ENCODE measurements at places on chromosomes 12 and 14.
A peak's percentile ranks its signal among the peaks of the same experiment; 100 is the strongest.

GRCh38 chr14:55271572-55272298, 514 bp downstream of the FBXO34 start:
- DNase-seq: peak; percentile 26

DNA sequence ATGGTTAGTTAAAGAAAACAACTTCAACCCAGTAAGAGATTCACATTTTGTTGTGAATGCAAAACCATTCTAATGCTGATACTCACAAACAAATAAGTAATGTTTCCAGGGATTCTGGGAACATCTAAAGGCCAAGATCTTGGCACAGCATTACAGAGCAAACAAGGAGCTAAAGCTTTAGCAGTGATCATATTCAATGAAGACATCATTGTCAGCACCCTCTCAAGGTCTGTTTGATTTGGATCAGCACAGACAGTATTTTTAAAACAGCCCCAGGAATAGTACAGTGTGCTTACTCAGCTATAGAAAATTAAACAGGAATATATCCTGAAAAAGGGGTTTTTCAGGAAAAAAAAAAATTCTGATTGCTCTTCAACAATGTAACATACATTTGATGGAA, 71.4 kb downstream of the TMEM260 start:
- no peak for DNase-seq

- DNase-seq: no peak
These were observed 405.7 kb downstream of the TRHDE start for GRCh38 chr12:72677846-72678245.

DNA sequence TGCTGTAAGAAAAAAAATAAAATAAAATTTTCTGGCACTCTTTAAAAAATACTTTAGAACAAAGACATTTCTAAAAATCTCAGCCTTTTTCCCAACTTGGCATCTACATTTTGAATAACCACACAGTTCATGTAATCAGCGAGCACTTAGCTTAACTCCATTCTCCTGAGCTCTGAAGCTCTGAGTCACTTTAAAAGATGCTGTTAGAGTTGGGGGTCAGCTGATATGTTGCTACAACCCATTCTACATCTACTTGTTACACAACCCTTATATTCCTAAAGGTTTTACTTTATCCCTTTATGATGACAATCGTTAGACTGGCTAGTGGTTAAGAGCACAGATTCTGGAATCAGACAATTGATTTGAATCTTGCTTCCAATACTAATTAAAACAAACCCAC, 48.3 kb downstream of the SLC41A2 start:
- no peak for DNase-seq

DNA sequence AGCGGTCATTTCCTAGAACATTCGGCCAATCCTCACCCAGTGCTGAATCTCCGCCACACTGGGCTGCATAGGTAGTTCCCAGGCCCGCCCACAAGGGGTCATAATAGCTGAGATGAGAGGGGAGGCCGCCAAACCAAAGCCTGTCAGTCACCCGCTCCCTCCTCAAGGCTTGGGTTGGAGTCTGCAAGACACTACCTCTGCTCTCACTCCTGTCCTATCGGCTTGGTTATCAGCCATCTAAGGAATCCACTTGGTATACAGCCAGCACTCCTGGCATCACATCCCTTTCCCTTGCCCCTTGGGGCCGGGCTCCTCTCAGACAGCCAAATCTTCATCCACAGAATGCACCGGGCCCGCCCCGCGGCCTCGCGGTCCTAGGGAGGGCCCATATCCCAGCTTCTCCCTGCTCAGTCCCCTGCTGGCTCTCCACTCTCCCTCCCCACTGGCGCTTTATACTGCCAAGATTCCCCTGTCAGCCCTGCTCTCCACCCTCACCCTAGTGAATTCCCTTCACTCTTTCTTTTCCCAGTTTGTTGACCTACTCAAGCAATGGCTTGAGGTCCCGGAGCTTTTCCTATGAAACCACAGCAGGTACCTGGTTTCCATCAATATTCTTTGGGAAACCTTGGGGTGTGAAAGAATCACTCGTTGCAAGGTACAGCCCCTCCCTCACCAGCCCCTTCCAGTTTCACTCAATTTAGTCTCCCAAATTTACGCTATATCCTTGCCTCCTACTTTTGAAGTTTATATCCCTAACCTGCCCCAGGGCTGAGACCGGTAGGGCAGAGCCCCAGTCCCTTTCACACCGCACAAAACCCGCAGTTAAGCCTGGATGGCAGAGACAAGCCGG, 1.4 kb downstream of the IFFO1 start:
- DNase-seq: peak; percentile 67

DNA sequence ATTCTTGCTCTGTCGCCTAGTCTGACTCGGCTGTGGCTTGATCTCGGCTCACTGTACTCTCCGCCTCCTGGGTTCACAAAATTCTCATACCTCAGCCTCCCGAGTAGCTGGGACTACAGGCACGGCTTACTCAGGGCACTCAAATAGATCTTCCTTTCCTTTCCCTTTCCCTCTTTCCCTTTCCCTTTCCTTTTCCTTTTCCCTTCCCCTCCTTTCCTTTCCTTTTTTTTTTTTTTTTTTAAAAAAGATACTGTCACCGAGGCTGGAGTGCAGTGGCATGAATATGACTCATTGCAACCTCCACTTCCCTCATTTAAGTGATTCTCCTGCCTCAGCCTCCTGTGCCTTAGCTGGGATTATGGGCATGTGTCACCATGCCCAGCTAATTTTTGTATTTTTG, 86.0 kb downstream of the AEBP2 start:
- no peak for DNase-seq

DNA sequence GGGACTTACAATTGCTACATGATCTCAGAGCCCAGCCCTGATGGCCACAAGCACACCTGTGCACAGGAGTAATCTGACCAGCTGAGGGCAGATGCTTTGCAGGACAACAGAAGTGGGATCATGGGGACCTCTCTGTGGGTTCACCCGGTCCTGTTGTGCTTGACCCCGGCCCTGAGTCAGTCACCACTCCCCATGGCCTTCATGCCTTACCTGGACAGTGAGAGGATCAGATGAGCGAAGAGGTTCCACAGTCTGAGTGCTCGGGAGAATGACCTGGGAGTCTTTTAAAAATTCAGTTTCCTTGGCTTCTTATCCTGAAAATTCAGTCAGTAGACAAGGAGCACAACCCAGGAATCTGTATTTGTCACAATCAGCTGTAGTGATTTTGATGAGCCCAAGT, 88.1 kb downstream of the NTF3 start:
- no peak for DNase-seq

DNA sequence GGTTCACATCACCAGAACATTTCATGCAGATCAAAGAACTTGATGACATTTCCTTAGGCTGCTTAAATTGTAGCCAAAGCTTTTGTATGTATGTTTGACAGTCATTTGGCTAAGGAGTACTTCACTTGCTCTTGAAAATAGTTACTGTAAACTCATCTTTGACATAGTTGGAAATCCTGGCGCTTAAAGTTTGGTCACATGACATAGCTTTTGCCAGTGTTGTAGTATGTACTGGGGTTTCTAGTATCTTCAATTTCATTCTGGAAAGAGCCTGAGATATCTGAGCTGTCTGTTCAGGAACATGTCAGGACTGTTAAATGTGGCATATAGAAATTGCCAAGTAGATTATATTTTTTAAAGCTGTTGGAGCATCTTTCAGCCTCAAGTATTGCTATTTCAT, 55.7 kb downstream of the WDR20 start:
- DNase-seq: no peak

DNA sequence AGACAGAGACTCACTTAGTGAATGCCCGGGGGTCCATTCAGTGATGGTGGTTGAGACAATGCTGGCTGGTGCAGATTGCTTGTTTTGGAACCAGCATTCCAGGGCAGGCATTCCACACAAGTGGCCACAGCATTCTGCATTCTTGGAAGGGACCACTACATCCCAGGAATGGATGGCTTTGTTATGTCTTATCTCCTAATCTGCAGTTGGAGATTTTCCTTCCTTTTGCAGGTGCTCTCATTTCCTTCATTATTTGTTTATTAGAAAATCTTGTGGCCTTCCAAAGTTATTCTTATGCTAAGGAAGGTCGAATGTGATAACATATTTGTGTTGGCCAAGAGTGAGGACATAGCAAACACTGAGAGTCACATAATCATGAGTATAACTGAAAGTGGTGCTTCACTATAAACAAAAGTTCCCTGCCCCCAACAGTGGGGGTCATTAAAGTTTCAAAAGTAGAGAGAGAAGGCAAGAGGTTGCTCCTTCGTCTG, 66.0 kb downstream of the BMP4 start:
- DNase-seq: no peak

- no peak for DNase-seq
These were observed 14.8 kb downstream of the PYGL start for GRCh38 chr14:50929506-50929905.

GRCh38 chr12:64792128-64792527, 32.3 kb upstream of the TBC1D30 start:
- DNase-seq: no peak

DNA sequence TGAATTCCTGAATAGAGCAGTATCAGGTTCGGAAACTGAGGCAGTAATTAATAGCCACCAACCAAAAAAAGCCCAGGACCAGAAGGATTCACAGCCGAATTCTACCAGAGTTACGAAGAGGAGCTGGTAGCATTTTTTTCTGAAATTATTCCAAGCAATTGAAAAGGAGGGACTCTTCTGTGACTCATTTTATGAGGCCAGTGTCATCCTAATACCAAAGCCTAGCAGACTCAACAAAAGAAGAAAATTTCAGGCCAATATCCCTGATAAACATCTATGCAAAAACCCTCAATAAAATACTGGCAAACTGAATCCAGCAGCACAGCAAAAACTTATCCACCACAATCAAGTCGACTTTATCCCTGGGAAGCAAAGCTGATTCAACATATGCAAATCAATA, 202.3 kb upstream of the SLC16A7 start:
- no peak for DNase-seq

- DNase-seq: no peak
These were observed 219.9 kb downstream of the PPFIA2 start for GRCh38 chr12:81539279-81539678.
